ENCODE measurements at places on chromosomes 6 and 20.

DNA sequence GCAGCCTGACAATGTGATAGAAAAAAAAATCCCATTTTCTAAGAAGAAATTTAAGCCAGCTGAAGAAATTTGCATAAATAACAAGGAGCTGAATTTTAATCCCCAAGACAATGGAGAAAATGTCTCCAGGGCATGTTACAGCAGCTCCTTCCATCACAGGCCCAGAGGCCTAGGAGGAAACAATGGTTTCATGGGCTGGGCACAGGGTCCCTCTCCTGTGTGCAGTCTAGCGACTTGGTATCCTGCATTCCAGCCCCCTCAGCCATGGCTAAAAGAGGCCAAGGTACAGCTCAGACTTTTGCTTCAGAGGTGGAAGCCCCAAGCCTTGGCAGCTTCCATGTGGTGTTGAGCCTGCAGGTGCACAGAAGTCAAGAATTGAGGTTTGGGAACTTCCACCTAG lies 73.1 kb downstream of the C6orf118 start:
- no peaks in the 10 kb centered on the region for H3K4me1 ChIP-seq
- no peak overlapping the region for H3K4me3 ChIP-seq
- DNase-seq = no peak
- no peaks in the 10 kb centered on the region for H3K36me3 ChIP-seq
- no peak overlapping the region for H3K27ac ChIP-seq

DNA sequence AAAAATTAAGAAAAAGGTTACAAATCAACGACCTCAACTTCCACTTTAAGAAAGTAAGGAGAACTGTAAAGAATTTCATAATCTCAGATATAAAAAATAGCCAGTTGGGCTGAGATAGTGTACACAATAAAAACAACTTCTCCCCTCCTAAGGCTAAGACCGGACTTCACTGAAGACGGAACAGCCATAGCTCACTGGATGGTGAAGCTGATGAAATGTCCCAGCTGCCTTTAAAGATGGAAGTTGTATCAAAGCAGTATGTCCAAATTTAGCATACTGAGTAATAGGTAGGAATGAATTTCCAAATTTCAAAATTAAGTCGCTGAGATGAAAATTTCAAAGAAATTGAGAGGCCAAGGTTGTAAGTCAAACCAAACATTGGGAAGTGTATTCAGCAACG lies 153.3 kb downstream of the RNGTT start:
- no peaks in the 10 kb centered on the region for H3K27me3 ChIP-seq
- no peak overlapping the region for H3K27ac ChIP-seq
- DNase-seq = no peak
- H3K36me3 ChIP-seq = no peaks in the 10 kb centered on the region
- no peaks in the 10 kb centered on the region for H3K4me1 ChIP-seq
- no peak overlapping the region for H3K4me3 ChIP-seq

- H3K27me3 ChIP-seq = no peaks in the 10 kb centered on the region
- no peak for DNase-seq
- peak overlapping the region; percentile 73 for H3K27ac ChIP-seq
These were observed 207.7 kb upstream of the DTNBP1 start for GRCh38 chr6:15870333-15871043.

- no peak for DNase-seq
- peaks cover 45% of the 10 kb centered on the region for H3K4me1 ChIP-seq
- no peak overlapping the region for H3K4me3 ChIP-seq
These were observed 458 bp upstream of the ARMC12 start for GRCh38 chr6:35736253-35736894.

DNA sequence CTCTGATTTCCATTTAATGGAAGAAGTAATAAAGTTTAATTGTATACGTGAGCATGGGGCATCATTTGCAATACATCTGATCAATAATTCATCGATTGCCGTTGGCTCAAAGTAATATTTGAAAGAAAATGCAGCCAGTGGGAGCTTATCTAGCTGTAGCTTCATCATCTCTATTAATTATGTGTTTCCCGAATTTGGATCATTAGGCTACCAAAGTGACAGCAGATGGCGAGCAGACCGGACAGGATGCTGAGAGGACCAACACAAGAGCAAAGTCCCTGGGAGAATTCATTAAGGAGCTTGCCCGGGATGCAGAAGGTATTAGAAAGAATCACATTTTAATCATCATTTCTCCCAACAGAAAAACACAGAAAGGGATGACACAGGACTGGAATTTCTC lies 327.1 kb downstream of the ARHGAP18 start:
- H3K27ac ChIP-seq = no peak overlapping the region
- peaks cover 5% of the 10 kb centered on the region for H3K36me3 ChIP-seq
- H3K4me3 ChIP-seq = no peak overlapping the region
- DNase-seq = no peak

Data from vagina (tissue), 2 donors.